ENCODE measurements at places on chromosomes 5 and 9.

GRCh38 chr5:50667653-50668595 lies 1.5 kb downstream of the PARP8 start:
- DNase-seq: peak; percentile 88

- no peak for DNase-seq
These were observed 154.3 kb upstream of the PPP1R2B start for GRCh38 chr5:156695774-156696173.

DNA sequence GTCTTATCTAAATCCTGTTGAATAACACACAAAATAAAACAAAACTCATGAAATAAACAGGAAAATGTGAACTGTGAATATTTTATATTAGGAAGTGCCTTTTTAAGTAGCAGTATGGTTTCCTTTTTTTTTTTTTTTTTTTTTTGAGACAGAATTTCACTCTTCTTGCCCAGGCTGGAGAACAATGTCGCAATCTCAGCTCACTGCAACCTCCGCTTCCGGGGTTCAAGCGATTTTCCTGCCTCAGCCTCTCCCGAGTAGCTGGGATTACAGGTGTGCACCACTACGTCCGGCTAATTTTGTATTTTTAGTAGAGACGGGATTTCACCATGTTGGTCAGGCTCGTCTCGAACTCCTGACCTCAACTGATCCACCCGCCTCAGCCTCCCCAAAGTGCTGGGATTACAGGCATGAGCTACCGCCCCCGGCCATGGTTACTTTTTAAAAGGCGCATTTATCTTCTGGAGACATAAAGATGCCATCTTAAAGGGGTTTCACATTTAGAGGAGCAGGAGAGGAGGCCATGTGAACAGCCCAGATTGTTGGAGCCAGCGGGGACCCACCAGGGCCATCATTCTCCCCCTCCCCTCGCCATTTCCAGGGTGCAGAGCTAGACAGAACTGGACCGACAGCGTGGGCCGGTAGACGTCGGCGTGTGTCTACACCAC lies 64.1 kb downstream of the ROR2 start:
- DNase-seq: no peak

- no peak for DNase-seq
These were observed 17.2 kb upstream of the NDST1 start for GRCh38 chr5:150490754-150491153.

- no peak for DNase-seq
These were observed 1061.0 kb downstream of the NR2F1-AS1 start for GRCh38 chr5:92519811-92520632.
